HFFc6 (cell line): ENCODE measurements at places on chromosomes 12 and 14.

GRCh38 chr14:64681796-64682710, 22.2 kb upstream of the PLEKHG3 start:
- DNase-seq, result peak; percentile 27
- peaks cover 19% of the 10 kb centered on the region for H3K4me1 ChIP-seq
- peak overlapping the region; percentile 75 for H3K27ac ChIP-seq
- H3K36me3 ChIP-seq, result no peaks in the 10 kb centered on the region
- no peaks in the 10 kb centered on the region; the same call in 1 of the 2 replicates for H3K27me3 ChIP-seq

DNA sequence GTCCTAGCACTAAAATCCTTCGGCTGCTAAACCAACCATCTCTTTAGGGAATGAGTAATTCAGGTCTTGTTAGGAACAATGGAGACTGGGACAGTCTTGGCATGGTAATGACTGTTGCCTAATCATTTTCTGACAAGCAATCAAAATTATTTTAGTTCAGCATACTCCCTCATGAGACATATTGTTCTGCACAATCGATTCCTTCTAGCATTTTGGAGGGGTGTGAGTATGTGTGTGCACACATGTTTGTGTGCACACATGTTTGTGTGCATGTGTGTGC, 2.1 kb upstream of the KRT1 start:
- peaks cover 60% of the 10 kb centered on the region for H3K27me3 ChIP-seq
- no peak overlapping the region for H3K27ac ChIP-seq
- H3K4me1 ChIP-seq, result no peaks in the 10 kb centered on the region
- H3K4me3 ChIP-seq, result no peak overlapping the region

GRCh38 chr12:124464062-124464461, 103.3 kb downstream of the NCOR2 start:
- peaks cover 28% of the 10 kb centered on the region for H3K4me1 ChIP-seq
- H3K27me3 ChIP-seq, result peaks cover 4% of the 10 kb centered on the region; the same call in 1 of the 2 replicates
- no peak for DNase-seq
- no peak overlapping the region; the same call in 1 of the 2 replicates for H3K4me3 ChIP-seq

DNA sequence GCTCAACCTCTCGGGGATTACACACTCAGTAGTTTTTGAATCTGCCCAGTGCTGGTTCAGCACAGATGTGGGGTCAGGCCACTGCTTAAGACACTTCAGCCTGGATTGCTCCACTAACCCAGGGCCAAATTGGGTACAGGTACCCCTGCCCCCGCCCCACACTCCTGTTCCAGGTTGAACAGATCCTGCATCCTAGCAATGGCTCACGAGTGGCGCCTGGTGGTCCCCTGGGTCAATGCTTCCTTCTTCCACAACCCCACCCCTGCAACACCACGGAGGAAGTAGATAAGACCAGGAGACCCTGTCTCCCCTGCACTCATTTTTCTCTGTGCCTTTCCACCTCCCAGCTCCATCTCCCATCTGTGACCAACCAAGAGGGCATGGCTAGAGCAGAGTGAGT, 108.4 kb downstream of the ESRRB start:
- H3K4me1 ChIP-seq, result no peaks in the 10 kb centered on the region
- H3K27me3 ChIP-seq, result peaks cover 17% of the 10 kb centered on the region
- DNase-seq, result no peak
- H3K4me3 ChIP-seq, result no peak overlapping the region
